ENCODE measurements at places on chromosomes 7 and 10. TPM values are rescaled to one million over a fixed set of nuclear protein-coding genes. Genes with fewer than 3 reads are reported as not detected.

The RPEL1 gene
- total RNA-seq: not detected

The KCNMA1 gene
- not detected for total RNA-seq

The GIMAP7 gene
- total RNA-seq: 244 TPM

The AKR1C3 gene
- total RNA-seq: 6.1 TPM

The NPTX2 gene
- total RNA-seq: not detected

The CCDC146 gene
- 10.5 TPM for total RNA-seq

The DLX5 gene
- not detected for total RNA-seq

The SPDYE5 gene
- not detected for total RNA-seq

DNA sequence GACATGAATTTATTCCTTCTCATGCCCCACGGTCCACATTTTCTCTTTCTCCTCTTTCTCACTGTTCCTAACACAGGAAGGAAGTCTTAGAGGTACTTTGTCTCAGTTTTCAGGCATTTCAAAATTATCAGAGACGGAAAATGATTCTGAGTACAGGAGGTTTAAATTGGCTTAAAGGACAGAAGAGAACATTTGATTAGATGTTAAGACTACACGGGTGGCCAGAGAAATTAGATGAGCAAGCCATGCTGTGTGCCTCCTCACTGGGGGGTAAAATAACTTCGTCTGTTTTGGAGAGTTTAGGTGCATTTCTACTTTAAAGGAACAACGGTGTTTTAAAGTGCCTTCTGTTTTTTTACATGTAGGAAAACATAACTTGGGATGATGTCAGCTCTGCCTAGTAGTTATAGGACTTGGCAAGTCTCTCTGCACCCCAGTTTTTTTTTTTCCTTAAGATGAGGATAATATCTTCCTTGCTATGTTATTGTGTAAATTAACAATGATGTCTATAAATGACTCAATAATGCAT is 66.9 kb downstream of the MCMBP start:
- H3K4me3 ChIP-seq: no peak overlapping the region
- DNase-seq: no peak
- peaks cover 8% of the 10 kb centered on the region for H3K4me1 ChIP-seq
- no peak overlapping the region for H3K27ac ChIP-seq
- no peaks in the 10 kb centered on the region for H3K27me3 ChIP-seq

GRCh38 chr7:151461942-151462230 is 21.9 kb upstream of the CRYGN start:
- DNase-seq: no peak
- no peak overlapping the region for H3K4me3 ChIP-seq
- peaks cover 4% of the 10 kb centered on the region for H3K4me1 ChIP-seq
- no peak overlapping the region for H3K27ac ChIP-seq

DNA sequence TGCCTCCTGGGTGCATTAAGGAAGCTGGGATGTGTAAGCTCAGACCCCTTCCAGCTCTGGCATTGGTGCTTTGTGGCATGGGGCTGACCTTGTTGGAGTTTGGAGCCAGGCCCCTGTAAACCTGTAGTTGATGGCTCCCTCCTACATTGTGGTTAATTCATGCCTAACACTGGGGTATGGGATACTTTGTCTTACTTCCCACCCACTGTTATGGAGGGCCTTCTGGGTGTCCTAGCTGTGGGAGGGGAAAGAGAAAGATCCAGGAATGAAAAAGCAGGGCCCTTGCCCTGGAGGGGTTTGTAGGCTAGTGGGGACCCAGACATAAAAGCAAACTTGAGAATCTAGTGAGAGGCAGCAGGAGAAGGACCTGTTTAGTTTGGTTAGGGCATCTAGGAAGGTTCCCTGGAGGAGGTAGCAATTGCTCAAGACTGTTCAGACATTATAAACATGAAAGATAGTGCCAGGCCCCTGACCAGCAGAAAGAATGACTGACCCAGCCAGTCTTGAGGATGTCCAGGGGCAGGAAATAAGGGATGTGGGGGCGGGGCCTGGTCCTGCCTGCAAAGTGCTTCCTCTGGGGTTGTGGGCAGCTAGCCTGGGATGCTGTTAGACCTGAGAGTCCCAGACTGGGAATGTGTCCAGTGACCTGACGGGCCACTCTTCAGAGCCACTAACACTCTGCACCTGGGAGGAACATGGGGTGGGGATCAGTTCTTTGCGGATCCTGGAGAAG is 6.6 kb downstream of the ADAMTS14 start:
- no peak overlapping the region for H3K4me3 ChIP-seq
- DNase-seq: no peak
- H3K36me3 ChIP-seq: no peaks in the 10 kb centered on the region

- peaks cover 15% of the 10 kb centered on the region for H3K36me3 ChIP-seq
- no peak overlapping the region for H3K4me3 ChIP-seq
- peak overlapping the region; percentile 3 for H3K27ac ChIP-seq
- DNase-seq: no peak
- no peaks in the 10 kb centered on the region for H3K27me3 ChIP-seq
- H3K4me1 ChIP-seq: peaks cover 33% of the 10 kb centered on the region
Observed at GRCh38 chr7:1985042-1985441, 247.7 kb downstream of the MAD1L1 start.

DNA sequence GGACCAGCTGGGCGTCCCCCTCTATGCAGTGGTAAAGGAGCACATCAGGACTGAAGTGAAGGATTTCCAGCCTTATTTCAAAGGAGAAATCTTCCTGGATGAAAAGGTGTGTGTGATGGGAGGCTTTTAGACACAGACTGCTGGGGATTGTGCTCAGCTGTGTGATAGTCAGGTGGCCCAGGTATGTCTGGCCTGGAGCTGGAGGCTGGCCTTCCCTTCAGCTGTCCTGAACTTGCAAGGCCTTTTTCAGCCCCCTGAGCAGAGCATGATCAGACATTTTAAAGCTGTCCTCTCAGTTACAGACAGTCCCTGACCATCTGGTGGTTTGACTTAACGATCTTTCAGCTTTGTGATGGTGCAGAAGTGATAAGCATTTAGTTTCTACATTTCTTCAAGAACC is 17.6 kb downstream of the PRXL2A start:
- H3K4me3 ChIP-seq: no peak overlapping the region
- H3K27me3 ChIP-seq: no peaks in the 10 kb centered on the region

- no peaks in the 10 kb centered on the region for H3K4me1 ChIP-seq
- H3K4me3 ChIP-seq: no peak overlapping the region
- no peaks in the 10 kb centered on the region for H3K36me3 ChIP-seq
- H3K27ac ChIP-seq: no peak overlapping the region
- H3K27me3 ChIP-seq: peaks cover 5% of the 10 kb centered on the region
Observed at GRCh38 chr7:3893151-3893788, 592.2 kb downstream of the SDK1 start.

DNA sequence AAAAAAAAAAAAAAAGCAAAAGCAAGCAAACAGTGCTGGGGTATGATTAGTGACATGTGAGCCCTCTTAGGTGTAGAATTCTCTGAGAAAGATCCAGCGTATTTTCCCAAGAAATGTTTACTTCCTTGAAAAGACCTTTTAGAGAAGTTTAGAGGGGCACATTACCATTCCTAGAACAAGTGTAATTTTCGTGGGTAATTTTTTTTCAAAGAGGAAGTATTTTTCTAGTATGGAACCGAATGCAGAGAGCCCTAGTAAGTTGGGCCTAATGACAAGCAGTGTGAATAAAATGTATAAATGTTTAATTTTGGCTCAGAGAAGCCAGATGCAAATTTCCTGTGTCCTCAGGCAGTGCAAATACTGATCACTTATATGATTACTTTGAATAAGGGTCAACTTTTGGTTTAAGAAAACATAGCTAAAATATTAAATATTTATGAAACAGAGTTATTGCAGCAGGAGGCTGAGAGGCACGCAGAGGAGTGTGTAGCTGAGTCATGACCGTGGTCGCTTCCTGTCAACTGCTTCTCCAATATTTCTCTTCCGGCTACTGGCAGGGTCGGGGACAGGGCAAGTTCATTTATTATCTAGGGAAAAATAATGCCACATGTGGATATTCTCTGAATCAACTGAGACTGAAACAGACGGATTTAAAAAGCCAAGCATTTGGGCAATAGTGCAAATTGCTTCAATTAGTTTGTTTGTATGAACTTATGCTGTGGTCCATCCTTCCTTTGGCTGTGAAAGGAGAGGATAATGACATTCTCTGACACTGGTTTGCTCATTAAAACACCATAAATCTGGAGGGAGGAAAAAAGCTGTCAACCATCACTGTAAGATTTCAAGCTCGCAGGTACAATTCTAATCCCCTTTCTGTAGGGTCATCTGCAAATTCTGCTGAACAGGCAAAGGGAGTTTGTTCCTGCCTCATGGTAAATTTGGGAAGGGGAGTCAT is 495.2 kb downstream of the GLRX3 start:
- H3K4me3 ChIP-seq: no peak overlapping the region
- H3K4me1 ChIP-seq: peaks cover 3% of the 10 kb centered on the region
- H3K36me3 ChIP-seq: no peaks in the 10 kb centered on the region
- H3K27ac ChIP-seq: no peak overlapping the region
- H3K27me3 ChIP-seq: peaks cover 4% of the 10 kb centered on the region

All from activated CD4-positive, alpha-beta T cell treated with anti-CD3 and anti-CD28 coated beads, Interleukin-2, amount 10 ng/mL, durations not matched to agents 7 days and 5 days (primary cell).